ENCODE measurements at places on chromosomes 4 and X.

GRCh38 chr4:120939693-120940092 is 17.2 kb upstream of the PRDM5 start:
- no peak for DNase-seq

DNA sequence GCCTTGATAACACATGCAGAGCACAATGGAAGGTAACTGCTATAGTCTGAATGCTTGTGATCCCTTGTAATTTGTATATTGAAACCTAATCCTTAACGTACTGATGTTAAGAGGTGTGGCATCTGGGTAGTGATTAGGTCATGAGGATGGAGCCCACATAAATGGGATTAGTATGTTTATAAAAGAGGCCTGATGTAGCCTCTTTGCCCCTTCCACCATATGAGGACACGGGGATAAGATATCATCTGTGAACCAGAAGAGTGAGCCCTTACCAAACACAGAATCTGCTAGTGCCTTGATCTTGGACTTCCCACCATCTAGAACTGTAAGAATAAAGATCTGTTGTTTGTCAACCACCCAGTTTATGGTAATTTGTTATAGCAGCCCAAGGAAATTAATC is 1074.2 kb upstream of the INTU start:
- DNase-seq, result no peak

GRCh38 chrX:132336172-132336571 is 116.9 kb upstream of the RAP2C start:
- no peak for DNase-seq

- DNase-seq, result no peak
These were observed 127.2 kb upstream of the RPS6KA3 start for GRCh38 chrX:20393944-20394343.

DNA sequence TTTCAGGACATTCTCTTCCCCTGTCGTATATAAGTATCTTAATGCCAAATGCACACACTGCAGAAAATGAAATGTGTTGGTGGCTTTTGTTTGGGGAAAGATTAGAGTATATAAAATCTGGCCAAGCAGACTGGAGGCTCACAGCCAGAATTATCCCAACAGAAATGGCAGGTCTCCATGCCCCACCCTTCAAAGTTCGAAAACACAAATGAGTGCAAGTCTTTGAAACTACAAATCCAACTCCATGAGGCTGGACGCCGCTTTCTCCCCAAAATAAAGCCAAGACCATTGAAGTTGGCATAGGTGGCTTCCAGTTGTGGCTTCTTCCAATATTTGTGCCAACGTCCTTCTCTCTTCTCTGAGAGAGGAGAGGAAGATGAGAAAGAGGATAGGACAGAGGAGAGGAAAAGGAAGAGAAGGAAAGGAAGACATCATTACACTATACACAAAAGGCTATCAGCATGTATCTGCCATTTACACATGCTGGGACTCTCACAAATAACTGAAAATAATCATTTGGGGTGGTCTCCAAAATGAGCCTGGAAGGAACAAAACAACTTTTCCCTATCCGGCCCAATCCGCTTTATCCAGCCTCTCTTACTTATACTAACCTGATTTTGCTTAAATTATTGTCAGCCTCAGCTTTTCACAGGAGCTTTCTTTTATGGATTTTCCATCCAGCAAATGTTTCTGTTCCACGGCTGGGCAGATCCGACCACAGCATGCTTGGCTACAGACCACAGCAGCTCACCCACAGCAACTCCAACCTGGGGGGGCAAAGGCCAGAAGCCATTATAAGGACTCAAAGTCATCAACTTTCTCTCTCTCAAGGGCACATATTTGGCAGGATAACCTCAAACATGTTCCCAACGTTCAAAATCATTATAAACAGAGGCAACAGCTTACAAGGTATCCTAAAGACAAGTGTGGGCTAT is 71.7 kb downstream of the APBB2 start:
- no peak for DNase-seq

DNA sequence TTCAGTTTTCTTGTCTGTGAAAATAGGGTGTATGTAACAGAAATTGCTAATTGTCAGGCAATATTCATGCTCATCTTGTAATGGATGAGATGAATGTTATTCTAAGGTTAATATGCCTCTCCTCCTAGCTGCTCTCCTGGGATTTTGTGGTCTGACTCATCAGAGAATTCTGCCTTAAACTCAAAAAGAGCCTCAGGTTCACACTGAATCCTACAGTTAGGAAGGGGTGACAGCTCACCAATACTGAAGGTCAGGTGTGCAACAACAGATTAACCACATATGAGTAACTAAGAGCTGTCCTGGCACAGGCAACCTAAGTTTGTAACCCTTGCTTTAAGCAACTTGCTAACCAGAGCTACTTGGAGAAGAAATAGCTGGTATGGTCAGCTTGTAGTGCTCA is 197.7 kb downstream of the SPATA18 start:
- no peak for DNase-seq

GRCh38 chr4:89314291-89314690 is 6.7 kb upstream of the GPRIN3 start:
- DNase-seq, result no peak

GRCh38 chr4:169225058-169225751 is 45.6 kb downstream of the SH3RF1 start:
- peak; percentile 50 for DNase-seq

DNA sequence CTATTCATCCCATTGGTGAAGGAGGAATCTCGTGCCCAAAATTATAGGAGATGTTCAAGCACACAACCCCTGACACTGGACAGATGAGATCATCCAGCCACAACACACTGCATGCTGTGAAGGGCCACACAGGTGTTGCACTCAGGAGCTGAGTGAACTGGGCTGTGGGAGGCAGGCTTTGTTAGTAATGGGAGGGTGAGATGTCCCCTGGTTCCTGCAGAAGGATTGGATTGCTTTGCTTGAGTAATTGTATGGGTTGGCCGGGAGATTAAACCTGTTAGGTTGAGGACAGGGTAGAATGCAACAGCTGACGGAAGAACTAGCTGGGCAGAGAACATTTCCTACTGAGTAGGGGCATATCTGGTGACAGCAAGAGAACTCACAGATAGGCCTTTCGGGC is 152.2 kb downstream of the TACR3 start:
- DNase-seq, result peak; percentile 86
